Suppressor macrophage treated with lipopolysaccharide for 4 hours (primary cell): ENCODE measurements at places on chromosomes 11 and 22.

- DNase-seq, result no peak
These were observed 16.1 kb upstream of the OR52H1 start for GRCh38 chr11:5564259-5565019.

- peak; percentile 77 for DNase-seq
These were observed 486 bp downstream of the NAP1L4 start for GRCh38 chr11:2991452-2992233.

- peak; percentile 80 for DNase-seq
These were observed 30.4 kb downstream of the COMMD9 start for GRCh38 chr11:36258730-36259360.

GRCh38 chr11:8335683-8336082, 72.0 kb upstream of the LMO1 start:
- DNase-seq, result no peak

DNA sequence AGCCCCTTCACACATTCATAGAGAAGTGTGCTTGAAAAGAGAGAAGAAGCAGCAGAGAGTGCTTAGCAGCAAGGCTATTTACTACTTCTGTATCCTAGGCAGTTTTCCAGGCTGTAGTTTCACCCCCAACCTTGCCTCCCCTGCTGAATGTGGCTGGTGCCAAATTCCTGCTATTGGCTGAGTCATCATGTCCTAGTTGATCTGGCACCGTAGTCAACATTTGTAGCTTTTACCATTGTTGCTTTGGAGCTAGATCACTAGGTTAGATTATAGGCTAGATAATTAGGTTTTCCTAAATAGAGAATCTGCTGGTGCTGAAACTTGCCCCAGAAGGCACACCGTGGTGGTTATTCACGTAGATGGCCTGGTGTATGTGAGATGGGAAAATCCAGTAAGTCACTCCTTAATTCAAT, 32.7 kb downstream of the ARHGAP42 start:
- DNase-seq, result no peak

DNA sequence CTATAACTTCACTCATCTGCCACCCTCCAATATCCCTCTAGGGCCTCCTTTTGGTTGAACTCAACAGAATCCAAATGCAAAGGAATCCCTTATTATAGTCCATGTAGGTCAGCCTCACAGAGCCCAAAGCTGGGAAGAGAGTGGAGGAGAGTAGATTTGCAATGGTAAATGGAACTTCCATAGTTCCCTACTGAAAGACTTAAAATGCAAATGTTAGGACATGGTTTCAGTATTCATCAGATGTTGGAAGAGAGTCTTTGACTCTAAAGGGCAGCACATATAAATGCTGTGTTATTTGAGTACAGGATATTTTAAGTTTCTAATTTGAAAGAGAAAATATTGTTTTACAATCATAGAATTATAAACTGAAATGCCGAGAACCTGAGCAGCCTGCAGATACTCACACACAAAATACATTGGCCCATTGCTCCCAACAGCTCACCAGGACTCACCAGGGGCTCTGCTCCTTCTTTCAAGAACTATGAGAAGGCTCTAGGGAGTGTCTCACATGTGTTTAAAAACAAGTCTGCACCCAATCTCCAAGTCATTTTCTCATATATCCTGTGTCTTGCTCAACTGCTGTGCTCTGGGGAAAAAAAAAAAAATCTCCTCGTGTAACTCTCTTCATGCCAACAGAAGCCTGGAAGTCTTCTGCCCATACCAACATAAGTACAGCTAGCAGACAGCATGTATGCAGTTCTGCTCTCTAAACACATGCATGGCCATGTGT, 39.6 kb downstream of the SYT9 start:
- no peak for DNase-seq

DNA sequence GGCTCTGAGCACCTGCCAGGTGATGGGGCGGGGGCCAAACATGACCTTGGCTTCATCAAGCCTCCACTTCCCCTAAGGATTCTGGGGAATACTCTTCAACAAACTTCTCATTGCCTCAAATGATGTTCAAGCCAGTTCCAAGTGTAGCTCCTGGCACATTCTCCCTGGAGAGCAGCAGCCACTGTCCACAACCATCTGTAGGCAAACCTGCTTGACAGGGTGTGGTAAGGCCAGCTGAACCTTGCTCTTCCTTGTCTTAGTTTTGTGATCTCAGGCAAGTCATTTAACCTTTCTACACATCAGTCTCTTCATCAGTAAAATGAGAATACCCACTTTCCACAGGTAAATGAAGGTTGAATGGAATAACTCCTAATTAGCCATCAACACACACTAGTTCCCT, 323.3 kb downstream of the TENM4 start:
- no peak for DNase-seq

GRCh38 chr22:48321986-48322545, 1505.6 kb downstream of the BRD1 start:
- DNase-seq, result no peak

DNA sequence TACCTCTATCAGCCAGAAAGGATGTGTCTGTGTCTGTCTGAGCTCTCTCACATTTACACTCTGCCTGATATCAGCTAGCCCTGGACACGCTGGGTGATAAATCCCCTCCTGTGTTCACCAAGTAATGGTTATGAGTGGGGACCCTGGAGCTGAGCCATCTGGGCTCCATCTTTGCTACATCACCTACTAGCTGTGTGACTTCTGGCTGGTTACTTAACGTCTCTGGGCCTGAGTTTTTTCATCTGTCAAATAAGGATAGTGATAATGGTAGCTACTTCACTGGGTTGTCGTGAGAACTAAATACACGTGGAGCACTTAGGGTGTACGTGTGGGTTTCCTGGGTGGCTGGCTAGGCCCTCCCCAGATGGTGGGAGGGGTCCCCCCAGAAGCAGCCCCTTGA, 22.9 kb downstream of the UQCR10 start:
- DNase-seq, result no peak

DNA sequence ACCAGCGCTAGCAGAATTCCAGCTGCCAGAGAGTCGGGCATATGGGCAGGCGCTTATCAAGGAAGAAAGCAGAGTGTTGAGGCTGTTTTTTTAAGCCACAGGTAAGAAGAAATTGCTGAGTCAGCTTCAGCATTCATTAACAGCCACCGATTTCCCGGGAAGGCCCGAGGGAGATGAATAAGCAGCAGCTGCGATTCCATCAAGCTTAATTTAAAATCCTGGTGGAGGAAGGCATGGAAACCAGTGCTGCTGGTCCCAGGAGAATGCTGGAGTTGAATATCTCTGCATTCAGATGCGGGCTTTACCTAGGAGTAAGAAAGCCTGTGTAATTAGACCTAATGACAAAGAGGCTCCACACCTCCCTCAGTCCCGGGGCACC, 168.8 kb downstream of the BRD1 start:
- DNase-seq, result no peak

DNA sequence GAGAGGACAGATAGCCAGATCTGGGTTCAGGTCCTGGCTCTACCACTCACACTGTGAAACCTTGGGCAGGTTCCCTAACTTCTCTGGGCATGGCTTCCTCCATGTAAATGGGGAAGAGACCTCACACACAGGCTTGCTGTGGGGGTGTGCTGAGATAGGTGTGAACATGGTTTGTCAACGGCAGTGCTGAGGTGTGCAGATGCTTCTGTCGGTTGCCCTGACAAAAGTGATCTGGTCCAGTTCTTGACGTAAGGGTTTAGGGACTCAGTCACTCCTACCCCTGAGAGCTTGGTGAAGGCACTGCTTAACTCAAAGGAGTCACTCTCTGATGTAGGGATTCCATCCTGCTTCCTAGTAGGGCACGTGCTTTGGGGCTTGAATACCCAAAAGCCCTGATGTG, 2.0 kb downstream of the C1QTNF4 start:
- no peak for DNase-seq

DNA sequence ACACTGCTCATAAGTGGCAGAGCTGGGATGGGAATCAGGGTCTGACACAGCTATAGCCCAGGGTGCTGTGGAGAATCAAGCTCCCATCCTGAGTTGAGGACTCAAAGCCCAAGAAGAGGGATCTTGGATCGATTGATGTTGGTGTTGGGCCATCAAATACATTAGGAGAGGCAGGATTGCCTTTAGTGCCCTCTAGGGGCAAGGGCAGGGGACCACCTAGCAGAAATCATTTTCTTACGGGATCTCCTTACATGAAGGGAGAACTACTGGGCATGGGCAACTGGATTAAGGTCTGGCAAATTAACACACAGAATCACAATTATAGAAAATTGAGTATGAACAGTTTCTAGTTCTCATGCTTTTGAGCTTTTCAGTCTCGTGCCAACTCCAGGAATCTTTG, 24.9 kb upstream of the EMSY start:
- DNase-seq, result peak; percentile 37

DNA sequence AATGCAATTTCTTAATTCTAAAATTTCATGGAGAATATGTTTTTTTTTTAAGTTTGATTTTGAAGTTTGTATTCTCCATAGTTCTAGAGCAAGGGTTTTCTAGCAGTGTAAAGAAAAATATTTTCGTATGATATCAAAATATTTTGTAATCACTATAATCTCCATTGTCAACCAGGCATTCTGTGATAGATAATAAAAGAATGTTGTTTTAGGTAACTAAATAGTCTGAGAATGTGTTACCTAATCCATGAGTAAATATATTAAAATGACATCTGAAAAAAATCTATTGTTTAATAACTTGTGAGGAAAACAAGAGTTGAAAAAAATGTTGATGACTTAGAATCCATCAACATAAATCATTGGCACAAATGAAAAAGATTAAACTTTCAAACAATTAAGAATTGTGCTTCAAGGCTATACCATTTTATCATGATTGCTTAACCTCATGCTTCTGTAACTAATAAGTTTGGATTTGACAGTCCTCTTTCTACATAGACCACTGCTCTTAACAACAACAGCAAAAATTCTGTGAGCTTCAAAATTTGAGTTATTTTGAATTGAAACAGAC, 2211.8 kb downstream of the LRRC4C start:
- DNase-seq, result no peak

DNA sequence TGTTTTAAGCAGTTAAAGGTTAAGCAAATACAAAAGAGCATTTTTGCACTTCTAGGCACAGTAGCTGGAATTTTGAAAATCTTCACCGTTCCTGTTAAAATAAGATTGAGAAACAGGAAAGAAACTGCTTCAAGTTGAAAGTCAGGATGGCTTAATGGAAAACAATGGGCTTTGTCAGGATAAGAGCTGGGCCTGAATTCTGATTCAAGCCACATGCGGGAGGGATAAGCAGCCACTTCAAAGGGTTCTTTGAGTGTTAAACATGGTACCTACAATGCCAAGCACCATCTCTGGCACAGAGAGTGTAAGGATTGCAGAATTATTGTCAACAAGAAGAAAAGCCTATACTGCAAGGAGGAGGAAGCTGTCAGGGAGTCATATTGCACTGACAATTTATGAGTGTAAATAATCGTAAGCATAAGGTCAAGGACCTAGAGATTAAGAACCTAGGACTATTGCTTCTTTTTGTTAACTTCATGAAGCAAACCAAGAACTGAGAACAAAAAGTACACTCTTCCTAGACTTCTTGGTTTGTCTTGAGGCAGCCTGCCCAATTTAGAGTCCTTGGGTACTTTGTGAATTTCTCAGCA, 32.5 kb downstream of the MPPED2 start:
- no peak for DNase-seq

GRCh38 chr11:69943506-69943905, 124.3 kb upstream of the FGF3 start:
- DNase-seq, result no peak

- no peak for DNase-seq
These were observed 42.6 kb upstream of the SHANK2 start for GRCh38 chr11:71294846-71295600.

- DNase-seq, result no peak
These were observed 4.0 kb downstream of the CCDC88B start for GRCh38 chr11:64343767-64344559.

DNA sequence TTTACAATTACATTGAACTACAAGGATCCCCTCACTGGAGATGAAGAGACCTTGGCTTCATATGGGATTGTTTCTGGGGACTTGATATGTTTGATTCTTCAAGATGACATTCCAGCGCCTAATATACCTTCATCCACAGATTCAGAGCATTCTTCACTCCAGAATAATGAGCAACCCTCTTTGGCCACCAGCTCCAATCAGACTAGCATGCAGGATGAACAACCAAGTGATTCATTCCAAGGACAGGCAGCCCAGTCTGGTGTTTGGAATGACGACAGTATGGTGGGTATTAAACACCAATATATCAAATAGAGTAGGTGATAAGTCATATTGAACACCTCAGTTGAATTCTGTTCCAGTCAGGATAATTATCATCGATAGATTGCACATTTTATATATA, 4.4 kb downstream of the FBXO7 start:
- DNase-seq, result no peak

DNA sequence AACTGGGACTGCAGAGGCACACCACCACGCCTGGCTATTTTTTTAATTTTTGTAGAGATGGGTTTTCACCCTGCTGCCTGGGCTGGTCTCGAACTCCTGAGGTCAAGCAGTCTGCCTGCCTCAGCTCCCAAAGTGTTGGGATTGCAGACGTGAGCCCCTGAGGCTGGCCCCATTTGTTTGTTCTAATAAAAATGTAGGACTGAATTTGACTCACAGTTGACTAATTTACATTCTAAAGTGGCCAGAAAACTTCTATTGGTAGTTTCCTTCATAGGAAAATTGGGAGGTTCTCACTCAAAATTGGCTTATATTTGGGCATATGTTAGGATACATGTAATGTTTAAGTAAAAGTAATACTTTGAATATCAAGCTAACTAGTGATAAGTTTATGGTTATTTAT, 35.0 kb downstream of the PPFIA1 start:
- DNase-seq, result no peak

GRCh38 chr22:39308614-39309363, 10.6 kb downstream of the RPL3 start:
- peak; percentile 93 for DNase-seq

DNA sequence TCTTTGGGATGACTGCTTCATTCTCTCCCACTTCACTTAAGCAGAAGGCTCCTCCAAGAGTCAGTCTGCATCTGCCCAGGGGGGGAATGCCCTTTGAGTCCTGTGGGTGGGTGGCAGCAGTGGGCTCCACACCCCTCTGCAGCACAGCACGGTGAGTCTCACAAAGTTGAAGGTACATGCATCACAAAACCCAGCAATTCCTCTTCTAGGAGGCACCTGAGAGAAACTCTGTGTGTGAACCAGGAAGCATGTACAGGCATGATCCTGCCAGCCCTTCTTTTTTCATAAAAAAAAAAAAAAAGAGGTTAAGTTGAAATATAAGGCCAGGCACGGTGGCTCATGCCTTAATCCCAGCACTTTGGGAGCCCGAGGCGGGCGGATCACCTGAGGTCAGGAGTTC, 87.2 kb downstream of the MYO18B start:
- DNase-seq, result no peak

DNA sequence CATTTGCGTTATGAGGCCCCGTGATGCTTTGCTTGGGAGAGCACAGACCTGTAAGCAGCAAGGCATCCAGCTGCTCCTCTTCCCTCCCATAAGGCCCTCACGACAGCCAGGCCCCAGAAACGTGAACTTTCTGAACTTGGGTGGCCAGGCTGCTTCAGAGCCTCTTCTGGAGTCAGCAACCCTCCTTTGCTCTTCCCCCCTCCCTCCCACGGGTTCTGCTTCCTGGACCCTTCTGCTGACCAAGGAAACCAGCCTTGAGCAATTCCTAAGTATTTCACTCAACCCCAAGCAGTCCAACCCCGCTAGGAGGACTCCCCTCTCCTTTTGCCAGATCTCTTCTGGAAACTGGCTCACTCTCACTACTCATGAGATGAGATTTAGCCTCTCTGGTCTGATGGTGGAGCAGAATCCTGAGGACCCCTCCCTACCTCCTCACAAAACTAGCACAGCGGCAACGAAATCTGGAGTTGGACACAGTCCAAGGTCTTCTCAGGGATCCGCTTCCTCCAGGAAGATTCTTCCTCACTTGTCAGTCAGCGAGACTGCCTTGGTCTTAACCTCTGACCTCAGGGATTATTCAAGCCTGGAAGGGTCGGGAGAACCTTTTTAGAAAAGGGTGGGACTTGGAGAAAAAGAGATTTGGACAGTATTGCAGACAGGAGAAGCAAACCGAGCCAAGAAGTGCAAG, 86.2 kb downstream of the UBASH3B start:
- peak; percentile 86 for DNase-seq
